ENCODE measurements at places on chromosomes 5 and 9.

- no peak for DNase-seq
Measured at GRCh38 chr5:45695804-45696156, 400 bp downstream of the HCN1 start.

GRCh38 chr9:74847478-74848152 is 40.1 kb downstream of the TRPM6 start:
- DNase-seq: no peak

GRCh38 chr9:31065691-31066090 is 1318.8 kb upstream of the ACO1 start:
- DNase-seq: no peak

DNA sequence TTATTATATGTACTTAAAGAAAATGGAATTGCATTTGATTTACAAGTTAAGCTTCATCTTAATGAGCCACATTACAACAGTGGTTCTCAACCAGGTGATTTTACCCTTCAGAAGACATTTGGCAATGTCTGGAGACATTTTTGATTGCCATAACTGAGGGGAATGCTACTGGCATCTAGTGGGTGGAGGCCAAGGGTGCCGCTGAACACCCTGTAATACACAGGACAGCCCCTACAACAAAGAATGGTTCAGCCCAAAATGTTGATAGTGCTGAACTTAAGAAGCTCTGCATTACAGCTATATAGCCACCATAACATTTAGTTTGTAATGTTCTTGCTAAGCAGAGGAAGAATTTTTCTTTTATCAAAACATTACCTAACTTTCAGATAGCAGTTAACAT is 103.1 kb downstream of the PAM start:
- DNase-seq: no peak

GRCh38 chr9:92467041-92467440 is 15.3 kb downstream of the ASPN start:
- no peak for DNase-seq

GRCh38 chr5:23613566-23613965 is 106.2 kb downstream of the PRDM9 start:
- no peak for DNase-seq

- DNase-seq: no peak
Measured at GRCh38 chr5:148984345-148984744, 78.5 kb downstream of the SH3TC2 start.

DNA sequence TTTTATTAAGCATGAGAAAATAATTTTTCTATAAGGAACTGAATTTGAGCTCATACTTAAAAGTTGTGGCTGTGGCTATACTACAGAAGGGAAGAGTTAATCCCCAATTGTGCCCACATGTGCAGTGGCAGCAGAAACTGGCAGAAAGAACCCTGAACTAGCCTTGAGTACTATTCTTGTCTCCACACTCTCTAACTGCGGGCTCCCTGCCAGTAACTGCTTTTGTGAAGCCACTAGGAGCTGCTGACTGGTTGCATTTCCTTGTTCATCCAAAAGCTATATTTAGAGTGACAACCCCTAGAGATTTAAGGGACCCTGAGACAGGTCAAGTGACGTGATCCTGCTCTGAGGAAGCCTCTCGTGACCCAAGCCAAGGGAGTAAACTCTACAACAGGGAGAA is 238.6 kb downstream of the ELAVL2 start:
- no peak for DNase-seq
